ENCODE measurements at places on chromosomes 5 and 9. TPM values are rescaled to one million over a fixed set of nuclear protein-coding genes. Genes with fewer than 3 reads are reported as not detected.

The FAM153A gene
- total RNA-seq: 1.6 TPM

The ZBED3 gene
- total RNA-seq: 4.2 TPM

DNA sequence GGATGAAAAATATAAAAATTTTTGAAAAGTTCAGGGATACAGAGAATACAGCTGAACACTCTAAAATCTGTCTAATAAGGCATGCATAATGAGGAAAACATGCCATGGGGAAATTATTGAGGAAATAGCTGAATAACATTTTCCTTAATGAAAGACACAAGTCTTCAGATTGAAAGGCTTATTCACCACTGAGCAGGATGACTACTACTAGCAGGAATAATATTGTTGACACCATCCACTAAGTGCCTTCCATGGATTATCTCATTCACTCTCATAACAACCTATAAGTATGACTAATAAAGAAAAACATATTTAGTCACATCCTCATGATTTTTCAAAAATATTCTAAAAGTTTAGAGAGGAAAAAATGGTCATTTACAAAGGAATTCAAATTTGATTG, 96.7 kb upstream of the FER start:
- H3K4me3 ChIP-seq: no peak overlapping the region
- no peaks in the 10 kb centered on the region for H3K36me3 ChIP-seq
- H3K4me1 ChIP-seq: no peaks in the 10 kb centered on the region
- no peaks in the 10 kb centered on the region for H3K27me3 ChIP-seq
- DNase-seq: no peak

DNA sequence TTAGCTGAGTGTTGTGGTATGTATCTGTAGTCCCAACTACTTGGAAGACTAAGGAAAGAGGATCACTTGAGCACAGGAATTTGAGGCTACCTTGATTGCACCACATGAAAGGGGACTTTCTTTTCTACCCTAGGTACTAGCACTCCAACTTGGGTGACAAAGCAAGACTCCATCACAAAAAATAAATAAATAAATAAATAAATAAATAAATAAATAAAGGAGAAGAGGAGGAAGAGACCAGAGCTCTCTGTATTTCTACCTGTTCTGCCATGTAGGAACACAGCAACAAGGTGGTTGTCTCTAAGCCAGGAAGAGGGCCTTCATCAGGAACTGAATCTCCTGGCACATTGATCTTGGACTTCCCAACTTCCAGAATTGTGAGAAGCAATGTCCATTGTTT, 118.6 kb downstream of the HMHB1 start:
- H3K4me1 ChIP-seq: no peaks in the 10 kb centered on the region
- H3K4me3 ChIP-seq: no peak overlapping the region
- no peaks in the 10 kb centered on the region for H3K36me3 ChIP-seq

- peaks cover 1% of the 10 kb centered on the region for H3K4me1 ChIP-seq
- H3K27ac ChIP-seq: no peak overlapping the region
- H3K4me3 ChIP-seq: no peak overlapping the region
- no peak for DNase-seq
- no peaks in the 10 kb centered on the region for H3K27me3 ChIP-seq
- H3K36me3 ChIP-seq: no peaks in the 10 kb centered on the region
These were observed 347.2 kb upstream of the CD180 start for GRCh38 chr5:67543720-67544270.

DNA sequence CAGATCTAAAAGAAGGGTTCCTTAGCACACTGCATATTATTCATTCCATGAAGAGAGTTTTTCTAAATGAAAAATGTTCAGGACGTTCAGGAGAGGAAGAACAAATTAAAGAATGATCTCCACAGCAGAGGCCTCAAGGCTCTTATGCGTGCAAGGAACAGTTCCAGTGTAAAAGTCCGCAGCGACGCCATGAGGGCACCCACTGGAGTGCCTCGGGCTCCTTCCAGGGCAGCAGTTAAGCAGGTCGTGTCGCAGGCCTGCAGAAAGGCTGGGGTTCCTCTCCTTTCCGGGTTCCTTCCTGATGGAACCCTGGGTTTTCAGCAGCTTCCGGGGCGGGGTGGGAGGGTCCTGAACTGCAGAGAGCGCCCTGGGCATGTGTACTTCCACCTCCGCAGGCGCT, 87.1 kb upstream of the SELENOP start:
- H3K27ac ChIP-seq: no peak overlapping the region
- H3K4me3 ChIP-seq: no peak overlapping the region
- H3K36me3 ChIP-seq: no peaks in the 10 kb centered on the region
- H3K27me3 ChIP-seq: no peaks in the 10 kb centered on the region
- no peak for DNase-seq

- peaks cover 42% of the 10 kb centered on the region for H3K4me1 ChIP-seq
- H3K27me3 ChIP-seq: no peaks in the 10 kb centered on the region
- no peak overlapping the region for H3K4me3 ChIP-seq
- DNase-seq: no peak
- no peak overlapping the region for H3K27ac ChIP-seq
These were observed 1.5 kb downstream of the RMRP start for GRCh38 chr9:35656348-35656747.

- peaks cover 10% of the 10 kb centered on the region for H3K4me1 ChIP-seq
- DNase-seq: no peak
- no peak overlapping the region for H3K27ac ChIP-seq
- no peaks in the 10 kb centered on the region for H3K27me3 ChIP-seq
- no peak overlapping the region for H3K4me3 ChIP-seq
These were observed 24.6 kb downstream of the TLE1 start for GRCh38 chr9:81664638-81665222.

DNA sequence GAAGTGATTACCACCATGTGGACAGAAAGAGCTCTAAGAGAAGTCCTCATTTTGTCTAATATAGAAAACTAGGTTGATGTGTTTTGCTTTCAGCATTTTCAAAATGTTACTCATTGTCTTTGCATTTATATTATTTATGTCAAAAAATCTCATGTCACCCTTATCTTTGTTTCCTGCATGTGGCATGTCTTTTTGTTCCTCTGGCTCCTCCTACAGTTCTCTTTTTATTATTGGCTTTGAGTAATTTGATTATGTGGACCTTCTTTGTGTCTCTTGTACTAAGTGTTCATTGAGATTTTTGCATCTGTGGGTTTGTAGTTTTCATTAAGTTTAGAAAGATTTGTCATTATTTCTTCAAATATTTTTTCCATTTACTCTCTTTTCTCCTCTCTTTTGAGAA, 58.8 kb downstream of the GNG10 start:
- DNase-seq: no peak
- no peak overlapping the region for H3K27ac ChIP-seq
- no peaks in the 10 kb centered on the region for H3K27me3 ChIP-seq
- H3K4me3 ChIP-seq: no peak overlapping the region

DNA sequence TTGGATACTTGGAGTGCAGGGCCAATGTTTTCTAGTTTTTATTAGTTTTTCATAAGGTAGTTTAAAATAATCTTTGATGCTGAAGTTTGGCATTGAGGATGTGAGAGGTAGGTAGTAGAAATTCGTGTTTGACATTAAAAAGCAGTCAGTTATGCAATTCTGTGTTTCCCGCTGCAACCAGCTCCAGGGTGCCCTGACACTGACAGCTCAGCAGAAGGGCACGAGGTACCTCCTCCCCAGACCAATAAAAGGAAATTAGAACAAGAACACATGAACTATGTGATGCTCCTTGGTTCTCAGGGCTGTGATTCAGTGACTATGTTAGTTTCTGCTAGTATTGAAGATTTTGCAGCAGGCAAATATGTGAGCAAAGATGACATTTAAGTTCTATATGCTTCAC, 40.2 kb downstream of the NSUN2 start:
- no peaks in the 10 kb centered on the region for H3K36me3 ChIP-seq
- H3K27me3 ChIP-seq: no peaks in the 10 kb centered on the region
- H3K27ac ChIP-seq: no peak overlapping the region
- no peak for DNase-seq
- no peak overlapping the region for H3K4me3 ChIP-seq
- no peaks in the 10 kb centered on the region for H3K4me1 ChIP-seq
